ENCODE measurements at places on chromosomes 12 and 14. TPM values are rescaled to one million over a fixed set of nuclear protein-coding genes. Genes with fewer than 3 reads are reported as not detected.

GRCh38 chr14:75971509-75971908 is 10.3 kb downstream of the TGFB3 start:
- H3K4me1 ChIP-seq = no peaks in the 10 kb centered on the region
- no peaks in the 10 kb centered on the region for H3K36me3 ChIP-seq
- no peak overlapping the region for H3K27ac ChIP-seq
- no peak for DNase-seq
- H3K27me3 ChIP-seq = no peaks in the 10 kb centered on the region

CCDC59 gene
- total RNA-seq = 50.4 TPM

- DNase-seq = peak; percentile 42
- peaks cover 19% of the 10 kb centered on the region for H3K36me3 ChIP-seq
- H3K27ac ChIP-seq = peak overlapping the region; percentile 81
- H3K4me3 ChIP-seq = peak overlapping the region; percentile 71
- peaks cover 27% of the 10 kb centered on the region for H3K4me1 ChIP-seq
- no peaks in the 10 kb centered on the region for H3K27me3 ChIP-seq
Observed at GRCh38 chr14:70988452-70988851, 81.2 kb downstream of the PCNX1 start.

MYL2 gene
- not detected for total RNA-seq

- no peaks in the 10 kb centered on the region for H3K36me3 ChIP-seq
- no peak overlapping the region for H3K27ac ChIP-seq
- no peak for DNase-seq
- H3K4me1 ChIP-seq = no peaks in the 10 kb centered on the region
Observed at GRCh38 chr12:63985456-63985855, 141.0 kb downstream of the SRGAP1 start.

SLC41A2 gene
- 8.1 TPM for total RNA-seq

GRCh38 chr12:130219929-130220705 is 57.9 kb downstream of the FZD10 start:
- H3K27ac ChIP-seq = no peak overlapping the region
- no peaks in the 10 kb centered on the region for H3K4me1 ChIP-seq
- DNase-seq = no peak
- H3K36me3 ChIP-seq = no peaks in the 10 kb centered on the region
- H3K27me3 ChIP-seq = no peaks in the 10 kb centered on the region

GRCh38 chr12:108967869-108968540 is 52.9 kb downstream of the SVOP start:
- no peak overlapping the region for H3K27ac ChIP-seq
- peaks cover 2% of the 10 kb centered on the region for H3K27me3 ChIP-seq
- H3K4me3 ChIP-seq = no peak overlapping the region
- H3K4me1 ChIP-seq = no peaks in the 10 kb centered on the region

All from activated CD4-positive, alpha-beta memory T cell treated with anti-CD3 and anti-CD28 coated beads, Interleukin-2, amount 10 ng/mL, durations not matched to agents 7 days and 5 days (primary cell).